ENCODE measurements at places on chromosomes 1 and 21. TPM values are rescaled to one million over a fixed set of nuclear protein-coding genes. Genes with fewer than 3 reads are reported as not detected.

DNA sequence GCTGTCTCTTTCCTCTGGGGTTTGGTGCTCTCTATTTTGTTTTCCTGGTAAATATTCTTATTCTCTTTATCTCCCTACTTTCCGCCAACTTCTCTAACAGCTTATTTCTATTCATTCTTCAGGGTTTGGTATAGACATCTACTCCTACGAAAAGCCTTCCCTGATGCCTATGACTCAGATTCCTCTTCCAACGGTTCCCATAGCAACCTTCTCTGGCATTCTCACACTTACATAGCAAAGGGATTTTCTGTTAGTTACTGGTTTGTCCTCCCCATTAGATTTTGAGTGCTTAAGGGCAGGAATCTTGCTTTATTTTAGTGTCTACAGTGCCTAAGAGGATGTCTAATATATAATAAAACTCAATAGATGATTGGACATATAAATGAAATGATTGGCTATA lies 407.6 kb upstream of the DEPDC1 start:
- DNase-seq = peak; percentile 16

- DNase-seq = no peak
Observed at GRCh38 chr21:28793043-28793442, 199.6 kb downstream of the LTN1 start.

- no peak for DNase-seq
Observed at GRCh38 chr1:162300057-162300917, 76.4 kb downstream of the SPATA46 start.

DNA sequence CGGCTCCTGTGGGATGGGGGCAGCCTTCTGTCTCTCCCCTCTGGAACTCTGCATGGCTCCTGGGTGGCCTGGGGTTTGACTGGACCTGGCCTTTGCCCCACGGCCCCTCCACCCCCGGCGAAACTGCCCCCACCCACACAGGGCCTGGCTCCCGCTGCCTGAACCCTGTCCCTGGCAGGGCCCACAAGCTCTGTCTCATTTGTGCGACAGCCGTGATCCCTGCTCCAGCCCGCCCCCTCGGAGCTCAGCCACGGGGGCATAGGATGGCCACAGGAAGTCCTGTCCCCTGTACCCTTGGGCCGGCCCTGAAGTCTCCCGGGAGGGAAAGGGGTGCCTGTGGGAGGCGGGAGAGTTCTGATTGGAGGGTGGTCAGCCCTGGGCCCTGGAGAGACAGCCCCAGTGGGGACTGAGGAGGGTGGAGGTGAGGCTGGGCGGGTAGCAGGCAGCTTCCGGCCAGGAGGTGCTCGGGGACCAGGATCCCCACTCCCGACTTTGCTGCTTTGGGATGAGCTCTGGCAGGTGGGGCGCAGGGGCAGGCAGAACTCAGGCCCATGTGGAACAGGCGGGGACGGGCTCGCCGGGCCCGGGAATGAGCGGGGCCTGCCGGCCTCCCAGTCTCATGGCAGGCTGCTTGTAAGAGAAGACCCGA lies 45.1 kb downstream of the SLX9 start:
- no peak for DNase-seq

TSSK3 gene
- total RNA-seq = 1.9 TPM

DNA sequence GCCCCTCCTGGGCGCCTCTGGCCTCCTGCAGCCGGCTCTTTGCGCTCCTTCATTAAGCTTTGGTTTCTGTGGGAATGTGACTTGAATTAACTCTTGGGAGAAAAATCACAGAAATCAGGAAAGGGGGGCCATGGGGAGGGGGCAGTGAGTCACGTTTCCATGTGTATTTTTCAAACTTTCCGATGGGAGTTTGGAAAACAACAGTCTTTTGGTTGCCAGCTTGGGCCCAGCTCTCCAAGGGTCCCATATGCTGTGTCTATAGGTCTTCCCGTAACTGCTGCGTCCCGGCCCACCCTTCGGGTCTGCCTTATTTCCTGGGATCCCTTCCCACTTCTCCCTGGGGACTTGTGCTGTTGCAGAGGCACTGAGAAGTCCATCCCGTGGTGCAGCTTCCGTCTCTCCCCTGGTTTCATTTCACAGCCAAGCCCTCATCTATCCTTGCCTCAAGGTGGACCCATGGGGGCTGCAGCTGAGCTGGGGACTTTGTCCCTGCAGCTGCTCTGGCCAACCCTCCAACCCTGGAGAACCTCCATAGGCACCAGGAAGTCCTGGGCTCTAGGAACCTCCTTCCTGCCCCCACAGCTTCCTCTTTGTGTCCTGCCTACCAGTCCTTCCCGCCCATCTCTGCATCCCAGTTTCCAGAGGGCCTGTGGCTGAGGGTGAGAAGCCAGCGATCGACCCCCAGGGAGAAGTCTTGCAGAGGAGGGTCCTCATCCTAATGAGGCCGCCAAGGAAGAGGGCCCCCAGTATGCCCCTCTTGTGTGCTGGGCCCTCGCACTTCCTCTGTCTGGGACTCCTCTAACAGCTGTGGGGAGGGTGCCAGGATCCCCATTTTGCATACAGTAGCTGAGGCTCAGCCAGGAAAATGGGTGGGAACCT lies 11.6 kb upstream of the LMNA start:
- peak; percentile 59 for DNase-seq

PLEKHA6 gene
- 0.83 TPM for total RNA-seq

DNA sequence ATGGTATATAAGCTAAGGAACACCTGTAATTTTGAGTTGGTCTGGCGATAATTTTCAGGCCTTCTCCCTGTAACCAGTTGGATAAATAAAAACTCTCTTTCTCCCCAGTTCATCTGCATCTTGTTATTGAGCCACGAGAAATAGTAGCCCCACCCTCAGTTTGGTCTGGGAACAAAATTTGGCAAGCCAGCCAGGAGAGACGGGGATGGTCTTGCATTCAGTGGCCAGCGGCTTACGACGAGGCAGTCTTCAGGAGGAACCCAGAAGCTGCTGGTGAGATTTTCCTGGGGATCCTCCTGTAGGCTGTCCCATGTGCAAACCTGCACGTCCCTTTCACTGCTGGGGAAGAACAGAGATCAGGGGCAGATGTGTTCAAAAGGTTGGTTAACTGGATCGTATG lies 174.6 kb downstream of the PLA2G4A start:
- no peak for DNase-seq

NUAK2 gene
- 12.4 TPM for total RNA-seq

- peak; percentile 91 for DNase-seq
Observed at GRCh38 chr1:8879922-8880676, 1.6 kb upstream of the ENO1 start.

- DNase-seq = peak; percentile 73
Observed at GRCh38 chr1:85360730-85361493, 84.5 kb upstream of the BCL10 start.

- DNase-seq = no peak
Observed at GRCh38 chr1:42960566-42961311, 2.1 kb upstream of the SLC2A1 start.

STMN1 gene
- total RNA-seq = 396 TPM

GRCh38 chr1:184773762-184774320 lies 19.2 kb upstream of the EDEM3 start:
- DNase-seq = no peak

DNA sequence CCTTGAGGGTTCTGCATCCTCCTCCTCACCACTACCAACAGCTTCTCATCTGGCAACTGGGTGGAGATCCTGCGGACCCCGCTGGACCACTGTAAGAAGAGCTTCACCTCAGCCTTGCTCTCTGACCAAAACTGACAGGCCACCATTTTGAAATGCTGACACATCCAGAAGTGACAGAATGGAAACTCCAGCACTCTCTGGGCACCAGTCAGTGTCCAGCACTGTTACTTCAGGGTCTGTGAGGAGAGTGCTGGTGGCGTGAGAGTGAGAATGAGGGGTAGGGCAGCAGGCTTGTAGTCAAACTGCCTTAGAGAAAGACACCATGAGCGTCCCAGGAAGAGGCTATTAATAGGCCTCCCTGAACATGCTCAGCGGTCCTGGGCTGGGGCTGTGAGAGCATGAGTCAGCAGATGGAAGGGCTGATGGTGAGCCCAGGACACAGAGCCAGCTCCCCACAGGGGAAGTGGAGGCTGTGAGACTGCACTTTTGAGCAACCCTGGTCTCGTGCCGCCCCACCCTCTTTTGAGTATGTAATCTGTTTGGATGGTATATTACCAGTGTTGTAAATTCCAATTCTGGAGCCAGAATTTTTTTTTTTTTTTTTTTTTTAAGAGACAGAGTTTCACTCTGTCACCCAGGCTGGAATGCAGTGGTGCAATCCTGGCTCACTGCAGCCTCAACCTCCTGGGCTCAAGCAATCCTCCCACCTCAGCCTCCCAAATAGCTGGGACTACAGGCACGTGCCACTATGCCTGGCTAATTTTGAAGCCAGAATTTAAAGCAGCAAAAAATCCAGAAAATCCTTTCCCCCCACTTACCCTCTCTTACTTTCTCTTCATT lies 34.4 kb upstream of the SLC30A1 start:
- peak; percentile 89 for DNase-seq

DNA sequence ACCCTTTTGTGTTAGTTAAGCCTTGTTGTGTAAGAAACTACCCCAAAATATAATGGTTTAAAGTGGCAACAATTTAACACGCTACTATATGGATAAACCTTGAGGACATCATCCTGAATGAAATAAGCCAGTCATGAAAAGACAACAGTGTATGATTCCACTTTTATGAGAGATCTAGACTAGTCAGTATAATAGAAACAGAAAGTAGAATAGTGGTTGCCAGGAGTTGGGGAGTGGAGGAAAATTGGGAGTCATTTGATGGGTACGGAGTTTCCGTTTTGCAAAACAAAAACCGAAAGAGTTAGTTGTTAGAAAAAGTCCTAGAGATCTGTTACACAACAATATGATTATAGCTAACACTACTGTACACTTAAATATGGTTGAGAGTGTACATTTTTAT lies 16.0 kb upstream of the CHIA start:
- peak; percentile 52 for DNase-seq
